Fibroblast of mammary gland (primary cell): ENCODE measurements at places on chromosomes 1 and 21.

DNA sequence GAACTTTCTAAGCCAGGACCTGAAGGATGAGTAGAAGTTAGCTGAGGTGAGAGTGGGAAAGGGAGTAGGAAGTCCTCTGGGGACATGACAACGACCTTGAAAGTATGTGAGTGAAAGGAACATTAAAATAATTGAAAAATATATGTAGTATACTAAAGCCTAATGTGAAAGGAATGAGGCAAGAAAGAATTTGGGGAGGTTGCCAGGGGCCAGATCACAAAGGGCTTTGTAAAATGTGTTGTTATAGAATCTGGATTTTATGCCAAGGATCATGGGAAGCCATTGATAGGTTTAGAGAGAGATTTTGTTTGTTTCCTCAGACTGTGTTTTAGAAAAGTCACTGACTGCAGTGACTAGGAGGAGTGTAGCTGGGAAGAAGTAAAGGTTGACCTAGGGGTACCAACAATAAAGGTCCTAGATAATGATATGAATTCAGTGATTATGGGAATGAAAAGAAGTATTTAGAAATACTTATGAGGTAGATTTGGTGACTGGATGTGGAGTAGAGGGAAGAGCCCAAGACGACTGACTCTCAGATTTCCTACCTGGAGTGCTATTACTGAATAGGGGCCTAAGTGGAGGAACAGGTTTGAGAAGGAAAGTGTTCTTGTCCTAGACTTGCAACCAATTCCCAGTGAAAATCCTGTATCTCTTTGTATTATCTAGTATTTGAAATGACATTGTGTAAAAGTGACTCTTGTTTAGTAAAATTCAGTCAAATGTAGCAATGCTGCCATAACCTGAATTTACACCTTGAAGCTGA lies 179.8 kb downstream of the PHTF1 start:
- DNase-seq: peak; percentile 2

DNA sequence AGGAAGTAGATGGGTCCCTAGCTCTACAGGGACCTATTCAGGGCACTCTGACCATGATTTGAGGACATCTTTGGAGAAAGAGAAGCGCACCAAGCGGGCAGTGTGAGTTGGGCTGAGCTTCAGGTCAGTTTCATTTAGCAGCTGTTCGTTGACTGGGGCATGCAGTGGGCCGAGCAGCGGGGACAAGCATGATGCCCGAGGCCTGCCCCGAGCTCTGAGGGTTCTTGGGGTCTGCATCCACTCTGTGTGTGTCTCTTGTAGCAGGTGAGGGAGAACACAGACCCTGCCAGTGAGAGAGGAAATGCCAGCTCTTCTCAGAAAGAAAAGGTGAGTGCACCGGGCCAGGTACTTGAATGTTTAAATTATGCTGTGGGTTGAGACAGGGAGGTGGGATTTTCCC lies 5.4 kb downstream of the THAP3 start:
- no peak for DNase-seq

- DNase-seq: peak; percentile 100
Measured at GRCh38 chr1:59150577-59151386, 146.1 kb upstream of the FGGY start.

DNA sequence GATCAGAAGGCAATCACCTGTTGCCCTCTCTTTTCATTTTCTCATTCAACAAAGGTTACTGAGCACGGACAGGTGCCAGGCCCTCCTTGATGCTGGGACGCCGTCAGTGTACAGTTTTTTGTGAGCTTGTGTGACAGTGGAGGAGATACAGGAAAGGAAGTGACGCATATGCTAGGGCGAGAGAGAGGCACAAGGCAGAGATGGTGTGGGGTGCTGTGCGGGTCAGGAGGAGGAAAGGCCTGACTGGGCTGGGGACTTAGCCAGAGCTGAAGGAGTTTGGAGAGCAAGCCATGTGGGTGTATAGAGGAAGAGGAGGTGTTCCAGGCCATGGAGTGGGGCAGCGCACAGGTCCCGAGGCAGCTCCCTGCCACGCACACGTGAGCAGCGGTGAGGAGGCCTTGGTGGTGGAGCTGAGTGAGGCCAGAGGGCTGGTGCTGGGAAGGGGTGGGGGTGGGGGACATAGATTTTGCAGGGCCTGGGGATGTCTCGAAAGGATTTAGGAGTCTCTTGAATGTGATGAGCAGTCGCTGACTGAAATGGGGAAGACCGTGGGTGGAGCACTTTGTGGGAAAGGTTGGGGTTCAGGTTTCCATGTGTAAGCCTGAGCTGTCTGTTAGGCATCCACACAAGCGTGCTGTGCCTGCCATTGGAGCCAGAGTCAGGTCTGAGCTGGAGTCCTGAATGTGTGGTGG lies 46.0 kb downstream of the TRAPPC10 start:
- DNase-seq: no peak

DNA sequence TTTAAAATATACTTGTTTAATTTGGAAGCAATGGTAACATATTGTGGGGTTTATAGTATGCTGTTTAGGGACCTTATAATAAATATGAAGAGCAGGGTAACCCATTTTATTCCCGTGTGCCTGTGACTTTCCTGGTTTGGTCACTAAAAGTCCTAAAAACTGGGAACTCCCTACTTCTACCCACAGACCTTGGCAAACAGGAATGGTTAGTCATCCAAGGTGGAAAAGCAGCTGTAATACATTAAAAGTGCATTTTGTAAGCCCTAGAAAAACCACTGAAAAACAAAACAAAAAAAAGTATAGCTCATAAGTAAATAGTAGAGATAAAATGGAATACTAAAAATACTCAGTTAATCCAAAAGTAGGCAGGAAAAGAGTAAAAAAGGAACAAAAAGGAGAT lies 538.9 kb downstream of the LMO4 start:
- peak; percentile 83 for DNase-seq

DNA sequence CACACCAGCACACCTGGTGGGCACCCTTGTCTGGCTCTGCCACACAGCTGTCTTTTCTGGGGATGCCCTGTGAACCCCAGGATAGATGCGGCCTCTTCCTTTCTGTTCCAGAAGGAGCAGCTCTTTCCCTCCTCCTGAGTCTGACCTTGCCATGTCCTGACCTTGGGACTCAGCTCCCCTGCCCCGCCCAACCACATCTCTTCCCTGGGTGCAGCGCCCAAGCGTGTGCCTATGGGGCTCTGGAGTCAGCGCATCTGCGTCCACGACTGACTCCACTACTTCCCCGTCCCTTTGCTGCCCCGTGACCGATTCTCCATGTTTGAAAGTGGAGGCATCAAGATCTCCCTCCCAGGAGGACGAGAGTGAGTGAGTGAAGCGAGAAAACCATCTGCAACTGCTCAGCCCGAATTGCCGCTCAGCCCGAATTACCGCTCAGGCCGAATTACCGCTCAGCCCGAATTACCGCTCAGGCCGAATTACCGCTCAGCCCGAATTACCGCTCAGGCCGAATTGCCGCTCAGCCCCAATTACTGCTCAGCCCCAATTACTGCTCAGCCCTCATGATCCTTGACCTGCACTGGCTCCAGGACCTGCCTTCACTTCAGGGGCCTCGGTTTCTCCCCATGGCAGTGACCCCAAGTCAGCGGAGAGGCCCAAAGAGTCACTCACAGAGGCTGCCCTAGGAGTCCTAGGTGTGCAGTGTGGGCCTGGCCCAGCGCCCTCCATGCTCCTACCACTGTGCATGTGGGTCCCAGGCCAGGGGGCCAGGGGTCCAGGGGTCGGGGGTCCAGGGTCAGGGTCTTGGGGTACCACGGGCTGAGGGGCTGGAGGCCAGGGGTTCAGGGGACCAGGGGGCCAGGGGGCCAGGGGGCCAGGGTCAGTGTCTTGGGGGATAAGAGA lies 18.6 kb upstream of the TTC34 start:
- DNase-seq: no peak

- peak; percentile 32 for DNase-seq
Measured at GRCh38 chr1:214524824-214525223, 26.6 kb downstream of the PTPN14 start.

- peak; percentile 37 for DNase-seq
Measured at GRCh38 chr1:201126832-201127754, at the start of gene ASCL5. TSS of gene ASCL5 (minus strand) at chr1:201127184. CDS start at chr1:201115372, 11,812 bp downstream.

DNA sequence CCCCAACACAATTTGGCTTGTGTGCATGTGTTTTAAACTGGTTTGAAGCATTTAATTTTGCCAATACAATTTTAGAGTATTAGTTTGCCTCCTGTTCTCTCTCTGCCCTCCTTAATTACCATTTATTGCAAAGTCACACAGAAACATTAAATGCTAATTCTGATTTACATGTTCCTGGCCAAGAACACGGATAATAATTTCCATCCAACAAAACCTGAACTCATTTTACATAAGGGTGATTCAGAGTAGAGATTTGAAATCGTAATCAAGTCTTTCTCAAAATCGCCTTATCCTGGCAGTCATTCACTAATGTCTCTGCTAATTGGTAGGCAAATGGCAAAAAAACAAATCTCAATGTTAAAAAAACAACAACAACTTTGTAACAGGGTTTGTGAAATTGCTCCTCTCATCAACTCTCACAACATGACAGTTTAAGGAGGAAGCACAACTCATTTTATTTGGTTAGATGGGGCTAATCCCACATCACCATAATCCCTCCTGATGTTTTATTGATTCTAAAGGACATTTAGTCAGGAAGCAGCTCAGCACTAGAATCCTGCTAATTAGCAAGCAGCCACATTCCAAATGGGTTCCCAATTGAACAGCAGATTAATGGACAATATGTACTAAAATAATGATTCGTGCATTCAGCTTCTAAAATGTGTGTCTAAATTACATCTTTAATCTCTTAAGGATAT lies 55.9 kb downstream of the C1orf87 start:
- DNase-seq: no peak

DNA sequence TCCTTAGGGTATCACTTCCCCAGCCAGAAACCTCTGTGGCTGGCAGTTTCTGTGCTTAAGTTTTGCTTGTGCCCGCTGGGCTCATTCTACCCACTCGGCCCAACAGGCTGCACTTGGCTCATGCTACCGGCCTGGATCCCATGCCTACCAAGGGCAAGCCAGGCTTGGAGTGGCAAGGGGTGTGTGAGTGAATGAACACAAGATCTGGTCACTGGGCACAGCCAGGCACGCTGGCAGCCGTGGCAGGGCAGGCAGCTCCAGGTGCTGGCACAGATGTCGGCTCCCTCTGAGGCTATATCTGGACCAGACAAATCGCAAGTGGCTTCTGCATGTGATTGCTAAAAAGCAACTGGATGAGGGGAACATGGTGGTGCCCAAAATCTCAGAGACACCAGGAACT lies 740.5 kb upstream of the B3GALT2 start:
- DNase-seq: no peak

DNA sequence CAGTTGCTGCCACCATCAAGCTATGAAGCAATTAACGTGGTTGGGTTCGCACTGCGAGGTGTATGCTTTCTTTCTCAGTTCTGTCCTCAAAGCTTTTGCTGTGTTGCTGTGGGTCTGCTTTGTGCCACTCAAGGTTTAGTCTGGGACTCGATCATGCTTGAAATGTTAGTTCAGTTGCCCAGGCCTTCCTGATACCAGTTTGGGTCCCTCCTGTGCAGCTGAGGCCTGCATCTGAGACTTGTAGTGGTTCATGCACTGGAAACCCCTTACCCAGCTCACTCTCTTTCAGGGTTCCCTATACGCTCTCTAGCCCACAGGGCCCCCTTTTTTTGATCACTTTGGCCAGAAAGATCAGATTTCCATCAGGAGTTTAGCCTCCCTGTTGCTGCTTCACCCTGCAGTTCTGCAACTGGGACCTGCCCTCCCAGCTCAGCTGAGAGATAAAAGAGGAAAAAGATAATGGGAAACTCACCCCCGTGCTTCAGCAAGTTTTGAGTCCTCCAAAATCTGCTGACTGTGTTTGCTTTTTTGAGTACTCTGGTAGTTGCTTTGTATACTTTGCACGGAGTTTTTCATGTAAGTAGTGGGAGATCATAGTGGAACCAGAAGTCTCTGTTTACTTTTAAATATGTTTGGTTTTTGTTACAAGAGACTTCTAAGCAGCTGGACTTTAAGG lies 317.0 kb downstream of the HHAT start:
- no peak for DNase-seq

DNA sequence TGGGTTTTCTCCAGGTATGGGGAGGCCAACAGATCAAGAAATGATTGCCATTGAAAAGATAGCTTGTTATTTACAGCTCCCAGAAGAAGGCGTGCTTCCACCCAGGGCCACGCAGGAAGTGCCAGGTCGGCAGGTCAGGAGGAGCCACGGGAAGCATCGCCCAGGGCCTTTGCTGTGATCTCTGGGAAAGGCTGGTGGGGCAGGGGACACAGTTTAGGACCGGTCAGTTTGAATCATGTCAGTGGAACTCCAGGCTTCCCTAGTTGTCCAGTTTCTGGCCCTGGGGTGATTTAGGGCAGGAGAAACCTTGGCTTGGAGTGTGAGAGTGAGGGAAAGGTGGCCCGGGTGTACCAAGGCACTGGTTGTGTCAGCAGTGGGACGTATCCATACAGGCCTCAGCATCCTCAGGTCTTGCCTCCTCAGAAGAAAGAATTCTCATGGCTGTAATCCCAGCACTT lies 11.4 kb downstream of the PLA2G5 start:
- DNase-seq: no peak

DNA sequence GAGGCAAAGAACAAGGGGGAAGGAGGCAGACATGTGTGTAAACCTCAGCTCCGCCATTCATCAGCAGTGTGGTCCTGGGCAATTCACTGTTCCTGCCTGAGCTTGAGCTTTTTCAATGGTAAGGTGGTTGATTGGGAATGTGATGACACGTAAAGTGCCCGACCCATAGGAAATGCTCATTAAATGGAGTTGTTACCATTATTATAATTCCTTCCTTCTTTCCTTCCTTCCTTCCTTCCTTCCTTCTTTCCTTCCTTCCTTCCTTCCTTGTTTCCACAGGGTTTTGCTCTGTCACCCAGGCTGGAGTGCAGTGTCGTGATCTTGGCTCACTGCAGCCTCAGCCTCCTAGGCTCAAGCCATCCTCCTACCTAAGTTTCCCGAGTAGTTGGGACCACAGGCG lies 4.3 kb downstream of the GPR37L1 start:
- no peak for DNase-seq

DNA sequence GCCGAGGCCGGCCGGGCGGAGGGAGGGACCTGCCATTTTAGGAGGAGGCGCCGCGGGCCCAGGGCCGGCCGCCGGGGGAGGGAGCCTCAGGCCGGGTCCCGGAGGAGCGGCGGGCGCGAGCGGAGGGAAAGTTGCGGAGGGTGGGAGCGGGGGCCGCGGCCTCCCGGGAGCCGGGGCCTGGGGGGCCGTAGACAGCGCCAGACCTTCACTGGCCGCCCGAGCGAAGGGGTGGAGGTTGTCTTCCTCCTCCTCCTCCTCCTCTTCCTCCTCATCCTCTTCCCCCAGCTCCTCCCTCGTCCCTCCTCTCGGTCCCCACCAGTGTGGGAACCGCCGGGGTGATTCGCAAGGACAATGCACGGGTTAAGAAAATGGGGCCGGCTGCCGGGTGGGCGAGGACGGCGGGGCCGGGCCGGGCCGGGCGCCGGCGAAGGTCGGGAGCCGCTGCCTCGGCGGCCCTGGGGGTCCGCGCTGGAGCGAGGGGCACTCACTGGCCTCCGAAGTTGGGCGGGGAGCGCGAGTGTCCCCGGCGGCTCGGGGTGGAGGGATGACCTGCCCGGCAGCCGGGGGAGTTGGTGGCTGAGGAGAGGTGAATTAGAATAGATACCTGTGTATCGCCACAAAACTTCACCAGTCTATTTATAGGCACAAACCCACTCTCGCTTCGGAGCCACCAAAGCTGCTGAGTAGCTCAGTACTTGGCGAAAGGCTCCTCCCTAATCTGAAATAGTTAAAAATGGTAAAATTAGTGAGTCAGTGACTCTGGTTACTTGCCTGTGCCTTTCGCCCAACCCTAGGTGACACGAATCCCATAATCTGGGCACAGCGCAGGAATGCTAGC lies 1.3 kb downstream of the DYRK1A start:
- DNase-seq: peak; percentile 42

- DNase-seq: no peak
Measured at GRCh38 chr21:39238275-39238674, 55.0 kb upstream of the PSMG1 start.

- DNase-seq: no peak
Measured at GRCh38 chr1:15546641-15547040, 20.0 kb downstream of the DNAJC16 start.

GRCh38 chr1:178341261-178341956 lies 155.4 kb downstream of the CLEC20A start:
- peak; percentile 76 for DNase-seq
